Ascending aorta (tissue), 2 donors: ENCODE measurements at places on chromosomes 6 and 20.

DNA sequence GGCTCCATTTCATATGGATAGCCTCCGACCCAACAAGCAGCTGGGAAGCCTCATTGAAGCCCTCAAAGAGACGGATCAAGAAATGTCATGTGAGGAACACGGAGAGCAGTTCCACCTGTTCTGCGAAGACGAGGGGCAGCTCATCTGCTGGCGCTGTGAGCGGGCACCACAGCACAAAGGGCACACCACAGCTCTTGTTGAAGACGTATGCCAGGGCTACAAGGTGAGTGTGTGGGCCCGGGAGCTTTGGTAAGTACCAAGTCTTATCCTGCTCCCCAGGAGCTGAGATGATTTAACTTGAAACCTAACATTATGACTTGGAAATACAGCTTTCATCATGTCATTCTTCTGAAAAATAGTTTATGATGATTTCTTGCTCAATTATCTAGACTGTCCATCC, 4.1 kb downstream of the TRIM38 start:
- no peak for DNase-seq

GRCh38 chr6:80438772-80439171, 332.3 kb downstream of the BCKDHB start:
- DNase-seq: no peak

- no peak for DNase-seq
Observed at GRCh38 chr6:170456886-170457698, 96.0 kb downstream of the PSMB1 start.

DNA sequence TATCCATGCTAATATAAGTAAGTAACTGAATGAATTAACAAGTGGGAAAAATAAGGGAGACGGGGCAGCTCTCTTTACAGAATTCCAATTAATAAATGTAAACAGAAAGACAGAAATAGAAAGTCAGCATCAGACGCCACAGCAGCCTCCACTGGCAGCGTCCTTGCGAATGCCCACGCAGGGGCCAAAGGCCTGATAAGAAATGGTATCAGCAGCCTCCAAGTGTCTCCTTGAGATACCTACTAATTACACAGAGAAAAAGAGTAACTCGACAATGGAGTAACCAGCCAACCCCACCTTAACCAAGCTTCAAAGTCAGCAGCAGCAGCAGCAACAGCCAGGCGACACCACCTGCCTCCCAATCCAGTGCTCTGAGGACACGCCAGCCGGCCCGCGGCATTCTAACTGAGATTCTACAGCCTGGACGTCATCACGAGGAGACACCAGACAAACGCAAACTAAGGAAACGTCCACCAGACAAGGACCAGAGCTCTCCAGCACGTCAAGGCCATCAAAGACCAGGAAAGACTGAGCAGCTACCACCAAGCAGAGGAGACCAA, 78.8 kb downstream of the TAF4 start:
- DNase-seq: no peak

DNA sequence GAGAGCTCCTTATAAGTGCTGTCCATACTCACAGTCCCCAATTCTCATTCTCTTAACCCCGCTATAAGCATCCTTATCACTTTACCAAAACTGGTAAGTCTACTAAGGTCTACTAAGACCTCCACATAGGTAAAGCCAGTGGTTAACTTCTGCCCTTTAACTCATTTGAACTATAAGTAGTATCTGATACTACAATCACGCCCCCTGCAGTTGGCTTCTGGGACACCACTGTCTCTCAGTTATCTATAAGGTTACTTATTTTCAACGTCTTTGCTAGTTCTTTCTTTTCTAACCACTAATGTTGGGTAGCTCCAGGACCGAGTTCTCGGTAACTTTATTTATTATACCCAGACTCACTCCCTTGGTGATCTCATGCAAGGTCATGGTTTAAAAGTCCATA, 142.6 kb downstream of the ARHGAP18 start:
- DNase-seq: no peak

GRCh38 chr6:36109092-36109491, 21.2 kb upstream of the MAPK13 start:
- no peak for DNase-seq

- DNase-seq: no peak
Observed at GRCh38 chr6:139888681-139889122, 514.3 kb upstream of the CITED2 start.

DNA sequence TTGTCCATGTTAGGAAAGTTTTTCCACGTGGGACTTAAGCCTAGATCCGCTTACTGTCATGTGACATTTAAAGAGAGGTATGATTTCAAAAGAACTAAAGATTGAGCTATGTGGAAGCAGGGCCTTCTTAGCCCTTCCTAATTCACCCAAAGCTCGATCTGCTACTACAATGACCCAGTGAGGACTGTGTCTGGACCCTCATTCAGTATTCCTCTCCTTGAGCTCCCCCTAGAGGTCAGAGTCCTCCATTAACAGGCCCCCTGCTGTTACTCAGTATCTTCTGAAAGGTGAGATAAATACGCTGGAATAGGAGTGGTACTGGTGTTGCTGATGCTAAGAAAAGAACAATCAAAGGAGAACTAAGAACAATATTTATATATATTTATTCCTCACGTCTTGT, 414.0 kb downstream of the GJA1 start:
- no peak for DNase-seq

GRCh38 chr6:108944707-108945680, 96.8 kb downstream of the ARMC2 start:
- DNase-seq: peak; percentile 80
